SHP77 (cell line): ENCODE measurements at places on chromosomes 11 and 22.

- DNase-seq, result no peak
These were observed 185.5 kb downstream of the KIRREL3 start for GRCh38 chr11:126815111-126815510.

GRCh38 chr22:32255217-32255616 lies at the start of gene SLC5A4:
Gene SLC5A4, minus strand, starts transcription at chr22:32255347. Its CDS starts 18 bp downstream, at chr22:32255329.
- no peak for DNase-seq

DNA sequence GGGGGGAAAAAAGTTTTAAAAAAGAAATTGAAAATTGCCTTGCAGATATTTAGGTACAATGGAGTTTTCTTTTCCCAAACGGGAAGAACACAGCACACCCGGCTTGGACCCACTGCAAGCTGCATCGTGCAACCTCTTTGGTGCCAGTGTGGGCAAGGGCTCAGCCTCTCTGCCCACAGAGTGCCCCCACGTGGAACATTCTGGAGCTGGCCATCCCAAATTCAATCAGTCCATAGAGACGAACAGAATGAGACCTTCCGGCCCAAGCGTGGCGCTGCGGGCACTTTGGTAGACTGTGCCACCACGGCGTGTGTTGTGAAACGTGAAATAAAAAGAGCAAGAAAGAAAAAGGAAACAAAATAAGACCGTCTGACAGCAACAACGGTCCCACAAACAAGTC lies 964.9 kb downstream of the NTM start:
- DNase-seq, result no peak

DNA sequence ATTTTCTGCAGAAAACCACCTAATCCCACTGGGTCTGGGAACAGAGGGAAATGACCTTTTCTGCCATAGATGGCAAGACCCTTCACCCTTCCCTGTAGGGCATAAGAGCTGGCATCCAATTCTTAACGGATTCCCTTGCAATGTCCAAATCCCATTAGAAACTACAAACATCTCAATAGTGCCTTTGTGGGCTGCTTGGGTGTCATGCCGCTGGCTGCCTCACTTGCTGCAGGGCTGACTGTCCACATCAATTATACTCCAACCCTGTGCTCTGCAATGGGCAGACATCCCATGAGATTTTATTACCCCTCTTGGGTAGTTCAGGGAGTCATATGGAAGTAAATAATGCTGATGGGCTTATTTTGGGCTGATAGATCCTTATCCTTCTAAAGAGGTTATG lies 7.3 kb downstream of the GRAP2 start:
- no peak for DNase-seq

- DNase-seq, result no peak
These were observed 265.4 kb downstream of the CADM1 start for GRCh38 chr11:115238791-115239190.

DNA sequence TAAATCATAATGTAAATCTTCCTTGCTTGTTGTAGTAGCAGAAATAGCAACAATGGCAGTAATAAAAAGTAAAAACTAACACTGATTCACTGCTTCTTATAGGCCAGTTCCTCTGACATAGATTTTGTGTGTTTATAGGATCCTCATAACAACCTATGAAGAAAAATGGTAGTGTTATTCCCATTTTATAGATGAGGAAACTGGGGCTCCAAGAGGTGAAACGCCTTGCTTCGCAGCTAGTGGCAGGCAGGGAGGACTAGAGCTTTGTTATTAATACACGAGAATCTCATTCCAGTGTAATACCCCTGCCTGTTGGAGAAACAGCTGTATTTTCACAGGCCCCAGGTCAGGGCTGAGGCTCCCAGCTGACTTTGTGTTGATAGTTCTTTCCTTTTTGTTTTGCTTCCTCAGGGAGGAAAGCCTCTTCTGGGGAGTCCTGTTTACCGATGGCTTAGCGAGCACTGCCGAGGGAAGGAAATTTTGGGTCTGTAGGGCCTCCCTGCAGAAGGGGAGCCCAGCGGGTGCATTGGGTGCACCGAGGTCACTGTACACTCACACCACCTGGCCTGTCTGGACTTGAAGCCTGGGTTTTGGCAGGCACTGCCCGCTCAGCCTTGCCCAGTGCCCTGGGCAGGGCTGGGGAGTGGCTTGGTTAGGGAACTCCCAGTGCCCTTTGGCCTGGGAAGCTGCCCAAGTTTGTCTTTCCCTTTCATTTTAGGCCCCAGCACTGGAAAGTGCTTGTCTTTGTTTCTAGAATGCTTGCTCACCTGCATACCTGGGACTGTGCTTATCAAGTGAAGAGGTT lies 13.5 kb downstream of the KIAA1671 start:
- DNase-seq, result no peak

GRCh38 chr22:39409516-39410029 lies 10.0 kb downstream of the TAB1 start:
- no peak for DNase-seq

GRCh38 chr11:56783448-56784041 lies 35.0 kb upstream of the OR9G4 start:
- peak; percentile 11 for DNase-seq

DNA sequence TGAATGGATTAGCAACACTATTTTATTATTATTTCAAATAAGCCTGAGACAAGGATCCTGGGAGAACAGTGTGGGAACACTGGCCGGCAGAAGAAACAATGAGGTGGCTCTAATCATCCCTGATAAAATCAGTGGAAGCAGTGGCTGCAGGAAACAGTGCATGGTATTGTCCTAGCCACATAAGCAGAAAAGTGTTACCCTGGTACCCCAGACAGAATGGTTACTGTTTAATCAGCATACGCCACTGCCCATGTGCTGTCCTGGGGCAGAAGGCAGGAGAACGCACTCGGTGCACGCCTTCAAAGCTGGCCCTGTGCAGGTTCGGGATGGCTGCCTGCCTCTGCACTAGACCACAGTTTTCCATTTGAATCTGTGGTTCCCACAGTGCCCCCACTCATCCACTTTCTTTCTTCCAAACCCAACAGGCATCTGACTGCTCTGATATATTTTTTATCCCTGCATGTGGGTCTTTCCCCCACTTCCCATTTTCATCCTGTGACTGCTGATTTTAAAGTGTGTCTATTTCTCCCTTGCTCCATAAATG lies 25.7 kb downstream of the OPCML start:
- DNase-seq, result no peak

GRCh38 chr11:57778318-57779037 lies 16.9 kb downstream of the CTNND1 start:
- DNase-seq, result no peak

DNA sequence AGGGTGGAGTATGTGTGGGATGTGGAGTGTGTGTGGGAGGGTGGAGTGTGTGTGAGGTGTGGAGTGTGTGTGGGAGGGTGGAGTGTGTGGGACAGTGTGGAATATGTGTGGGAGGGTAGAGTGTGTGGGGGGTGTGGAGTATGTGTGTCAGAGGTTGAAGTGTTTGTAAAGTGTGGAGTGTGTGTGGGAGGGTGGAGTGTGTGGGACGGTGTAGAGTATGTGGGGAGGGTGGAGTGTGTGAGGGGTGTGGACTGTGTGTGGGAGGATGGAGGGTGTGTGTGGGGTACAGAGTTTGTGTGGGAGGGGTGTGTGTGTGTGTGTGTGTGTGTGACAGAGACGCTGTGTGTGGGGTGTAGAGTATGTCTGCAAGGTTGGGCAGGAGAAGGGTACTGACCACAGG lies 355.5 kb downstream of the CADM1 start:
- DNase-seq, result no peak

DNA sequence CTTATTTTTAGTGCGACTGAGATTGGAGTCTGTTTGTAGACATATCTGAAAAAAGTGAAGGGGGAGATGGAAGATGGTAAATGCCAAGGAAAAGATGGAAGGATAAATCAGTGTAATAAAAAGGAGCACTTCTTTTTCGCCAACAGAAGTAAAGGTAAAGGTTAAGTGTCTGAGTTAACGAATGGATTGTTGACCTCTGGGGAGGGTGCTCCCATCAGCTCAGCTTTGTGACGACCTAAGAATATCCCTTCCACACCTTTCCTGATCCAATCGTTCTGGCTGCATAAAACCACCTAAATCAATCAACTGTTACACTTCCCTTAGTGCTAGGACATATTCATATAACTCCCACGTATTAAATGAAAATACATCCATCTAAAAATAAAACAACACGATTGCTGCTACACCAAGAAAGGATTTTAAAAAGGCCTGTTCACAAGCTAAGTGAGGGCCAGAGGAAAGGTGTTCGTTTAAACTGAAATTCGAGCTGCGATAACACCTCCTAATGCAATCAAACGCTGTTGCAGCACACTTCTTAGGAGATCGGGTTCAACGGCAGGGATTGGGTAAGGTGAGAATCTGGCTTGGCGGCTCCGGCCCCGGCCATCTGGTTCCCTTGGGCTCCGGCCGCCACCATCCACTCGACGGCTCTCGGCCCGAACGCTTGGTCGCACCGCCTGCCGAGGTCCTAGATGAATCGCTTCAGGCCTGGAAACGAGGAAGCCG lies 658 bp downstream of the C11orf71 start:
- peak; percentile 71 for DNase-seq

DNA sequence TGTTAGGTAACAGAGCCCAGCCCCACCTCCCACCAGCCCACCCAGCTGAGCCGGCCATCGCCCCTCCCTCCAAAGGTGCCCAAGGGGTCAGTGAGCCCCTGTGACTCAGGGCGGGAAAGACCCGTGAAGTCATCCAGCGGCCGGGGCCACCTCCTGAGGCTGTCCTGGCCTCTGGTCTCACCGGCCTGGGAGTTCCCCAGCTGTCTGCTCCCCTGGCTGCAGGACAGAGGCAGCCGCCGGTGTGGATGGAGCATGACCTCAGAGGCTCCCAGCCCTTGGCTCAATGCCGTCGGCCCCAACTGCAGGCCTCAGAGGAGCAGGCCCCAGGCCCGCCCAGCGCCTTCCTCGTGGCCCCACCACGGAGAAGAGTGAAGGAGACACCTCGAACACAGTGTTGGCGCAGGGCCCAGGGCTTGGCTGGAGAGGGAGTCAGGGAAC lies 28.7 kb downstream of the RPL3 start:
- DNase-seq, result no peak

- DNase-seq, result no peak
These were observed 27.4 kb downstream of the FBLN1 start for GRCh38 chr22:45529971-45530575.

DNA sequence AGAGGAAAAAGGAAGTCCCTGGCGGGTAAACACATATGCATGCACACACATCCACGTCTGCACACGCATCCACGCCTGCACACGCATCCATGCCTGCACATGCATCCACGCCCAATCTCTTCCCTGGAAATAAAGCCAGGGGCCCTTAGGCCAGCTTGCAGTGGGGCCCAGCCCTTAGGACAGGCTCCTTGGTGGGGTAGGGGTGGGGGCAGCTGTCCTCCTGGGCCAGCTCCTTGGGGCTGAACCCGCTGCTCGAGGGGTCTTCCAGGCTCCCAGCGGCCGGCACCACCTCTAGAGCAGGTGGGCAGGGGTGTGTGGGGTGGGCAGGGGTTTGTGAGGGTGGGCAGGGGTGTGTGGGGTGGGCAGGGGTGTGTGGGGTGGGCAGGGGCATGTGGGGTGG lies 1.9 kb downstream of the C11orf21 start:
- no peak for DNase-seq

DNA sequence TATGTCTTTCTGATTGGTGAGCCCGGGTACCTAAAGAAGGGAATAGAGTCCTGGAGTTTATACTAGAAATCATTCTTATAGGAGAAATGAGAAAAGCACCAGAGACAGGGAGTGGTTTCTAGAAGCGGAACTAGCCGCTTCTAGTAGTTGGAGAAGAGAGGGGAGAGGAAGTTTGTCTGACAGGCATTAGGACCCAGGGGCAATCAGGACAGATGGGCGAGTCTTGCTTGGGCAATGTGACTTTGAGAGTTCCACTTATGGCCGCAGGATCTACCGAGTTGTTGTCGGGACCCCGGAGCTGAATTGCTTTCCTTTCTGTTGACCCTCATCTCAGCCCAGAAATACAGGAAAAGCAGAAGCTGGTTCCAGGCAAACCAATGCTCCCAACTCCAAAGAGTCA lies 596.8 kb upstream of the CNTN5 start:
- DNase-seq, result no peak

- DNase-seq, result no peak
These were observed 16.0 kb upstream of the PHLDA2 start for GRCh38 chr11:2945031-2945756.

GRCh38 chr22:50516068-50516467 lies 8.0 kb downstream of the NCAPH2 start:
- DNase-seq, result no peak
